ENCODE measurements at places on chromosomes 3 and 15.

GRCh38 chr3:89586256-89586655, 478.8 kb downstream of the EPHA3 start:
- no peak for DNase-seq

DNA sequence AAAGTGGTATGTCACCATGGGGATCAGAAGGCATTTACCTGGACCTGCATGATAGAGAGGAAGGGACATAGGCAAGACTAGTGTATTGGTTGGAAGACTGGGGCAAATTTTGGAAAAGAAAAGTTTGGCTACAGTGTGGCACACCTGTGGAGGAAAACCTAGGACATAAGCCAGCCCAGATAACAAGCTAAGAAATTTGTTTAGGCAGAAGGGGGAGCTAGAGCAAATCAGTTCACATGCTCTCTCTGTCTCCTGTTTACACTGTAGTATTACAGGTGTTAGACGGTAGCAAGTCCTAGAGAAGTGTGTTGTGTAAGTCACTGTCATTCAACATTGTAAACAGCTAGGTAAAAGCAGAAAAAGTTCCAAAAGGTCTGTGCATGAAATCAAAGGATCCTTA, 11.9 kb upstream of the ALDH1A2 start:
- DNase-seq: no peak

DNA sequence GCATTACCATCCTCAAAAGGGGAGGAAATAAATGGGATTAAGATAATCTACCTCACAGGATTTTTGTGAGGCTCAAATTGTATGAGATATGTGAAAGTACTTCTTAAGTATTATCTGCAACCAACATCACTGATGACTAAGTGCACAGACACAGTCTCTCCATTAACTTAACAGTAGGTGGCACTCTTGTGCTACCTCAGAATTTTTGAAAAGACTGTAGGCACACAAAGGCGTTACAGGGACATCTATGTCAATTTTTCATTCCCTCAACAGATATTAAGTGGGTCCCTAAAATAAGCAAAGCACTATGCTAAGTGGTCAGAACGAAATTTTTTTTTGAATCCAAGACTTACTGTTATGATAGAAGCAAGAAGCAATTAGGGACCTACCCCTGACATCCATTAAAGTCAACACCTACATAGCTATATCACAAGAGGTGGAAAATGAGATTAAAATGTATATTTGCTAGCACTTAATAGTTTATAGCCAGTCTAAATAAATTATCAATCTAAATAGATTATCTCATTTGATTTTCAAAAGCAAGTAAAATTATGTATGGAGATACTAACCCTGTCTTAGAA, 52.9 kb downstream of the RYK start:
- no peak for DNase-seq

DNA sequence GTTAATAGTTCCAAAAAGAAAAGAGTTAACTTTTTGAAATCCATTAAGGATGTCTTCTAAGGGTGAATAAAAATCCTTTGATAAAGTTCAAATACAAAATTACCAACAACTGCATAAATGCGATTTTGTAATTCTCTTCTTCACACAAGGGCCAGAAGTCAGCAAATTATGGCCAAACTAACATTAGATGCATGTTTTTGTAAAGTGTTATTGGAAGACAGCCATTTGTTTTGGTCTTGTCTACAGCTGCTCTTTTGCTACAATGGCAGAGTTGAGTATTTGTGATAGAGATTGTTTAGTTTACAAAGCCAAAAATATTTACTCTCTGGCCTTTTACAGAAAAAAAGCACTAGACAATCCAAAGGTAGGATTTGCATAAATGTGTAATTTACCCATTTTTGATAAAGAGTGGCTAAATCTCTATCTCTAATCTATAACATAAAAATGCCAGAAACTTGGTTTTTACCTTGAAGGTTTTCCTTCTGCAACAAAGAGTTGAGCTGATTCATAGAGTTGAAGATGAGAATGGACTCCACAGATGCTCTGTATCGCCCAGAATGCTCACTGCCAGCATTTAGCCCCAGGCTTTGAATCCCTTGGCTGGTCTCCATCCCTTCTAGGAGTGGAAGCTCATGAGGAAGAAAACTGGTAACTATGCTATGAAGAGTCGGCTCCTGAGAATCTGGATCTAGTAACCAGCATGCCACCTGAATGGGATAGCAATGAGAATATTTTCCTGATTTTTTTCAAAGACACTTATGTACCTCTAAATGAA, 64.5 kb downstream of the POLQ start:
- DNase-seq: no peak

DNA sequence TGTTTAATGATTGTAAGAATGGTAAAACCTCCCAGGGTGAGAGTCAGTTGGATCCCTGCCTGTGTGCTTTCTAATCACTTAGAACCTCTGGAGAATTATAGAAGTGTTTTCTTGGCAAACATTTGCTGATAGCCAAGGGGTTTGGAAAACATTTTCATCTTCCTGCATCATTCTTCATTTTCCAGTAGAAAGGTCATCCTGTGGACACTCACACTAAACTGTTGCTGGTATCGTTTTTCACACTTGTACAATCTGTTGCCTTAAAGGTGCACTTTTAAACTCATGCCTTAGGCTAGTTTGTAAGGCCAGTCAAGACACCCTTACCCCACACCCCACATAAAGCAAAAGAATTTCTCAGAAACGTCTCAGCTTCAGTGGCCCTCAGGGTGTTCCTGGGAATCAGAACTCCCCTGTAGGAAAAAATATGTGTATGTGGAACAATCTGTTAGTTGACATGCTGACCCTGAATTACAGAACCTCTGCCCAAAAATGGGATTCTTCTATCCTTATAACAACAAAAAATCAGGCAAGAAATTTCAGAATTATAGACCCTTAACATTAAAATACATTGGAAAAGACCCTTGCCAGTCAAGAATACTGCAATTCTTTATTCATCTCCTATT, 5.8 kb upstream of the PLD1 start:
- DNase-seq: no peak

GRCh38 chr3:152272771-152273242, 4.1 kb downstream of the MBNL1 start:
- DNase-seq: no peak

DNA sequence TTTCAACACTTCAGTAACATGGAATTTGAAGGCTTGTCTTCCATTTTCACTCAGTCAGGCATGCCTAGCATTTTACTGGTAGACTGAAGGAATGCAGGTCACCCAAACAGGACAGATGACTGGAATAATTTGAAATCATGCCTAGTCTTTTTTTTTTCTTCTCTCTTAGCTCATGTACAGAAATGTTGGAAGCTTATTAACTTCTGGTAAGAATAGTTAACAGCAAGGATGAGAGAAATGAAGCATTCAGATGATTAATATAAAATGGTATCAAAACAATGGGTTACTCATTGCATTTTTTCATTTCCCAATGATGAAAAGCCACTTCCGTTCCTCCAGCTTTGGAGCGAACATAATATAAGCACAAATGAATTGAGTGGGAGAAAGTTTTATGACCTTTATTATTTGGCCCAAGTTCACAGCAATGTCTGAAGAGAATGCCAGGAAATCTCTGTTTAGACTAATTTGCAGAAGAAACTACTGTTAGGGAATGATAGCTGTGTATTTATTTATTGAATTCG, 431.6 kb upstream of the RASGRP1 start:
- DNase-seq: no peak

DNA sequence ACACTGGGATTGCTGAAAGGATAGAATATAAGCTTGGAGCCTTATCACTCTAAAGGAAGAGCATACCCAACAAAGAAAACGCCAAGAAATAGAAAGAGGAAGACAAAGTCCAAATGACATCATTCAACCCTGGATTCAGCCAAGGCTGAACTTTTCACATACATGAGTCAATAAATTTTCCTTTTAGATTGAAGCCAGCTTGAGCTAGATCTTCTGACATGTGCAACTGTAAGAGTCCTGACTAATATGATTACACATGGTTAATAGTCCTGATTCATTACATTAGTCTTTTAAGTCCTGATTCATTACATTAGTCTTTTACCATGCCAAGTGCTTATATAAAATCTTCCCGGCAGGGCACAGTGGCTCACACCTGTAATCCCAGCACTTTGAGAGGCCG, 13.6 kb upstream of the DENND6A start:
- DNase-seq: no peak

GRCh38 chr3:78999139-78999538, 768.7 kb downstream of the ROBO1 start:
- DNase-seq: no peak

GRCh38 chr3:11464356-11464755, 179.4 kb downstream of the VGLL4 start:
- DNase-seq: no peak

DNA sequence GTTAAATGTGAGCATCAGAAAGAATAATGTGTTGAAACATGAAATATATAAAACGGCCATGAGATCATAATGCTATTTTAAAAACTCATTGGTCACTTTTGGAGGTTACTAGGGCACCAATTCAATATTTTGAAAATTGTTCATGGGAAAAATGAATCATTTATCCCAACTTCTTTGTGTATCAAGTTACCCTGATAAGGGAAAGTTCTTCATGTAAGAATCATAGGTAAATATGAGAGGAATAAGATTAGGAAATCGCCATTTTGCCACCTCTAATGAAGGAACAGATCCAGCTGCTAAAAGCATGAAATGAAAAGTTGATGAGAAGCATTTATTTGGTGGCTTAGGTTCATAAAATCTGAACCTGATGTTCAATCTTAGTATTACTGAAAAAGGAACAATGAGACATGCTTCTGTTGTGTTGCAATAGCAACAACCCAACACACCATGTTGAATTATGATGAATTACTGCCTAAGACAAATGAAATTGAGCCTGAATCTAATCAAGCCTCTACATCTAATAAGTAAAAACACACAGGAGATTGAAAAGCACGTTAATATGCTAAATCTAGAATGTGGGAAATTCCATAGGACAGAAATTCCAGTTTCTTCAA, 32.5 kb downstream of the ABHD5 start:
- DNase-seq: no peak

DNA sequence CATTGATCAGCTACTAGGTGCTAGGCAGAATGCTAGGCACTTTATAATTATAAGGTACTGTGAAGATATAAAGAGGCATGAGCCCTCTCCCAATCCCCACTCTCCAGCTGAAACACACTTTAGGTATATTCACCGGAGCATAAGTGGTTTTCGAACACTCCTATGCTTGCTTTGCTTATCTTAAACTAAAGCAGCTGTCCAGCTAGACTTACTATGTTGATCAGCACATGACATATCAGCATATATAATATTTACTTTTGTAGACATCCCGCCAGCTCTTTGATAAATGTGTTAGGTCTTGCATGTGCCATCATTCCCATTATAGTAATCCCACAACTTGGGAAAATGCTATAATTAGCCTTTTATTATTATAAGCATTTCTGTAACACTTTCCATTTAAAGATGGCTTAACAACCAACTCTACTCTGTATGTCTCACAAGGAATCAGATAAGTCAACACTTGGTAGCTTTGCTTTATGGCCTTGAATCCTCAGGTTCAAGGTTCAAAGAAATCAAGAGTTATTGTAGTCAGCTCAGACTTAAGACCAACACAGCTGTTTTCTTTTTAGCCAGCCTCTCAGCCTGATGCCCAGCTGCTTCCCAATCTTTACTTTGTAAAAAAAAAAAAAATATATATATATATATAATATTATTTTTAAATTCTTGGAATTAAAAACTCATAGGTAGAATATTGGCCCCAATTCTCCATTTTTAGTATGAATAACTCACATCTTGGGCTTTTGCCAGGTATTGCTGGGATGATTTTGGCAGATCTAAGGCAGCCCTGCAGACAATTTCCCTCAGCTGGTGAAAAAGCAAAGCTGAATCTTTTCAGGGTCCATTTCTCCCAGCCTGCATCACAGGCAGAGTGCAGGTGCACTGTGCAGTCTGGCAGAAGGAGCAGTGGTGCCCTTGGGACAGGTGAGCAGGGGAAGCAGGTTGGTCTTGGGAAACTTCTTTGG, 104.2 kb downstream of the THRB start:
- DNase-seq: no peak

- DNase-seq: no peak
Measured at GRCh38 chr15:48828906-48829305, 18.0 kb upstream of the CEP152 start.

DNA sequence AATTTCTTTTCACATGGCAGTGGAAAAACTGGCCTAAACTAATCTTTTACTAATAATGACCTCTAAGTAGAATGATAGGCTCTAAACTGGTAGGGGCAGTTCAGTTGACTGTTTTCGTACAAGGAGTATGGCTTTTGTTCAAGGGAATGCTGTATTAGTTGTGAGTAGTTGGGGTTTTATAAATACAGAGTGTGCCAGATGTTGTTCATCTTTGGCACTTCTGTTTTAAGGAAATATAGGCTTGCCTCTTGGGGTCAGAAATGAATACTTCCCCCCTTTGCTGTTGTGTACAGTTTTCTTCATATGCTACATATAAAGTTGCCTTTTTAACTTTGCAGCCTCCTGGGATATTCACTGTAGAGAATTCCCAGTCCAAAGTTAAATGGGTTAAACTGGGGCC, 181.0 kb upstream of the CGNL1 start:
- DNase-seq: no peak

- DNase-seq: no peak
Measured at GRCh38 chr15:68028888-68029207, 25.3 kb upstream of the PIAS1 start.

DNA sequence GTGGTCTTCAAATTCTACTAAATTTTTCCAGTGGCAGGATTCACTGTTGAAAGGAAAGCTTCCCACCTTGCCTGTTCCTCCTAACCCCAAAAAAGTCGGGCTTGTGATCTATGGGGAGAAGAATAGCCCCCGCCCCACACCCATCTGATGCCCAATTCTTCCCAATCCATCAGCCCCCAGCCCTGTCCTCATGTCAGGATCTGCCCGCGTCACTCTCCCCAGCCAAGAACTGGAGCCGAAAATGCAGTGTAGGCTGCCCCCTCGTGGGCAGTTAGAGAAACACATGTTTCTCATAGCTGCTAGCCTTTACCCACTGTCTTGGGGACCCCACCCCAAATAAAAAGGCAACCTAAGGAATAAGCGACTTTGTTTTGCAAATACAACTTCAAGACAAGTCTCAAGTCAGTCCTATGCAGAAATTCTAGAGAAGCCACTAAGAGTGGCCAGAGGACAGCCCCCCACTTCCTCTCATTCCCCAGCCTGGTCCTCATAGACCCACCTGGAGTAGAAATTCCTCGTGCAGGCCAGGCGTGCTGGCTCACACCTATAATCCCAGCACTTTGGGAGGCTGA, 13.0 kb upstream of the CSK start:
- peak; percentile 9 for DNase-seq
